ENCODE measurements at places on chromosomes 11 and 22. TPM values are rescaled to one million over a fixed set of nuclear protein-coding genes. Genes with fewer than 3 reads are reported as not detected.

TMPRSS13 gene
- not detected for total RNA-seq

DBX1 gene
- total RNA-seq = not detected

GLYAT gene
- total RNA-seq = not detected

MYO18B gene
- total RNA-seq = 4.1 TPM

JRKL gene
- total RNA-seq = 13.9 TPM

MS4A4A gene
- total RNA-seq = not detected

ANKRD49 gene
- total RNA-seq = 9.4 TPM

TRPC6 gene
- 0.89 TPM for total RNA-seq

KCNK7 gene
- 0.07 TPM for total RNA-seq

DLAT gene
- 30.8 TPM for total RNA-seq

ADM2 gene
- 3.5 TPM for total RNA-seq

FGF19 gene
- total RNA-seq = not detected

ROBO4 gene
- 1.2 TPM for total RNA-seq

CABP7 gene
- total RNA-seq = not detected

PKNOX2 gene
- total RNA-seq = 10.4 TPM

MTA2 gene
- 70.8 TPM for total RNA-seq

PTPN5 gene
- total RNA-seq = not detected

GRM5 gene
- total RNA-seq = 0.10 TPM

PDE3B gene
- 2.8 TPM for total RNA-seq

SLC5A1 gene
- total RNA-seq = not detected

CALCA gene
- total RNA-seq = not detected

KRTAP5-11 gene
- not detected for total RNA-seq

OR10A2 gene
- total RNA-seq = not detected

SYT8 gene
- total RNA-seq = 0.07 TPM

PANX2 gene
- 2.1 TPM for total RNA-seq

BATF2 gene
- total RNA-seq = 0.13 TPM

PACSIN2 gene
- total RNA-seq = 60.1 TPM

BIRC3 gene
- 2.5 TPM for total RNA-seq

LRRC4C gene
- total RNA-seq = 0.46 TPM

SCGB1D2 gene
- not detected for total RNA-seq

RNF121 gene
- total RNA-seq = 49.9 TPM

ANO3 gene
- total RNA-seq = 4.5 TPM

TREH gene
- not detected for total RNA-seq

PATZ1 gene
- total RNA-seq = 15.7 TPM

INSC gene
- total RNA-seq = 0.46 TPM

ZNRF3 gene
- total RNA-seq = 6.3 TPM

RIMBP3B gene
- 0.23 TPM for total RNA-seq

SERHL2 gene
- 2.5 TPM for total RNA-seq

EXPH5 gene
- 0.26 TPM for total RNA-seq

APOBEC3A gene
- not detected for total RNA-seq

HYLS1 gene
- 3.1 TPM for total RNA-seq
